ENCODE measurements at places on chromosomes 7 and 10.
A peak's percentile ranks its signal among the peaks of the same experiment; 100 is the strongest.

GRCh38 chr10:119431034-119431772, 111.3 kb downstream of the RGS10 start:
- no peak for DNase-seq

DNA sequence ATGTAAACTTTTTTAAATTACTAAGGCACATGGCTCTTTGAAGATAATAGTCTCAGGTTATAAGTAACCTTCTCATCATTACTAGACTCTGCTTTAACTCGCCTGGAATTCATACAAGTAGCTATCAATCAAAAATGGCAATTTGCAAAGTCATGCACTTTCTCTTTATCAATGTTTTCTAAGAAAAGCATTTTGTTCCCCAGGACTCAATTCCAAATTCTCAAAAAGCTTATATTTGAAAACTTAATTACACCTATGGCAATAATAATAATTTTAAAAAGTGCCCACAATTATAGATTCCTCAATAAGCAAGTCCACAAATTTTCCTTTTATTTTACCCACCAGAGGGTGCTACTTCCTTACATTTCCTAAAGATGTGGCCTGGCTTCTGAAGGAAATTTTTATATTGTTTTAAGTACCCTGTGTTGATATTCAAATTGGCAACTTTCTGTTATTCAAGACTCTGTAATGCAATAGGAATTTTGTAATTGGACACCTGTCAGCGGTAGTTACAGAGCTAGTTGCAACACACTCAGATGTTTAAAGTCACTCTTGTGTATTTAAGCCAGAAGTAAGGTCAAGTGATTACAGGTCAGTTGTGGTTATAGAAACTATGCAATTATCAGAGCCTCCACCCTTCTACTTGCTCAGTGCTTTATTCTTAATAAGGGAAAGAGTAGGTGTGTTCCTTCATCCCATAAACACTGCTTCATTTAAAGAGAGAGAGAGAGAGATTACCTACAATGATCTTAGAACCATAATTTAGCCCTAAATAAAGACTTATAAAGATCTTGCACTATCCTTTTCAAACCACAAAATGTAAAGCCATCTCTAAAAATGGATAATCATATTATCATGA, 47.1 kb upstream of the HYAL4 start:
- DNase-seq = peak; percentile 96

GRCh38 chr7:96287132-96287531, 34.8 kb downstream of the SLC25A13 start:
- DNase-seq = no peak

GRCh38 chr10:123912466-123912865, 20.9 kb upstream of the CPXM2 start:
- DNase-seq = no peak

DNA sequence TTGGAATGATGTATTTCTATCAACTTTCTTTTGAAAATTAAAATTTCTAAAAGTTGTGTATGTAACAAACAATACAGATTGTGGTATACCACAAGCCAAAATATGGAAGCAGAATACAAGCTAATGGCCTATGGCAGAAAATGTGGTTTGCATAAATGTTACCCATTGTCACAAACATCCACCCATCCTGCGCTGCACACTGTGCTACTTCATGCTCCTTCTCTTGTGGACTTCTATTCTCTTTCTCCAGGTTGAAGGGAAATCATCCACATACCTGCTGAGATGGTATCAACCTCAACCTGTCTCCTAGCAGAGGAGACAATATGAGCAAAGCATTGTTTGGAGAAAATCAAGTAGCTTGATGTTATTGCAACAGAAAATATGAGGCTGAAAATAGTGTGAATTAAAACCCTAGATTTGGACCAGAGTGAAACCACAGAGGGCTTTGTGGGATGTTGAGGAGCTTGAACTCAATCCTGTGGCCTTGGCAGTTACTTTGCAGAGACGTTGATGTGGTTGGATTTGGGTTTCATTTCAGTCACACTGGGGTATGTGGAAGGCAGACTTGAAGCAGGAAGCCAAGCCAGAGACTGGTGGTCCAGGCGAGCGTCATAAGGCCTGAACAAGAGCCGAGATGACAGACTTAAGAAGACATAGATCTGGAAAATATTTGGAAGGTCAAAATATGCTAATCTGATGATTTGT, 63.8 kb downstream of the ICA1 start:
- no peak for DNase-seq

Measured in mammary epithelial cell (primary cell).